Tracheal epithelial cell (primary cell): ENCODE measurements at places on chromosomes 3 and 15. TPM values are rescaled to one million over a fixed set of nuclear protein-coding genes. Genes with fewer than 3 reads are reported as not detected.

The TRANK1 gene
- total RNA-seq = 0.85 and 4.6 TPM in 2 replicates

The TGM4 gene
- 0.48 TPM in 1 of 2 replicates, not detected in the other for total RNA-seq

The TMCO5A gene
- not detected in 2 replicates for total RNA-seq

The PROK2 gene
- total RNA-seq = not detected in 2 replicates

The NEK11 gene
- 4.3 and 7.0 TPM in 2 replicates for total RNA-seq

The OR5K2 gene
- total RNA-seq = not detected in 2 replicates
